PC-3 (cell line): ENCODE measurements at places on chromosomes 6 and 20.

DNA sequence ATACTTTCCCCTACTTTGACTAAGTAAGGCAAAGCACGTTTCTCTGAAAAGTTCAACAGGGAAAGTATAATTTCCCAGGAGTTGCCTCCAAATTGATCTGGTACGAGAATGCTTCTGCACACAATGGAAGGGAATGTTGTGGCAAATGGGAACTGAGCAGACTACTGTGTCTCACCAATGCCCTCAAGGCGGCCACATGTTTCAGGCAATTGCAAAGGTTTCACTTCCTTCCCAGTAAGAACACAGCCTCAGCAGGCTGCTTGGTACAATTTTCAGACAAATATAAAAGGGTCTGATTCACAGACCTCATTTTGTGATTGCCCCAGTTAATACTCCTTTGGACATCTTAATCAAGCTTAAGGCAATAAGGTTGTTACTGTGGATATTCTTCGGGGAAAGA lies 71.2 kb downstream of the KIAA0319 start:
- no peaks in the 10 kb centered on the region for H3K4me1 ChIP-seq
- no peaks in the 10 kb centered on the region for H3K27me3 ChIP-seq
- H3K36me3 ChIP-seq = no peaks in the 10 kb centered on the region
- H3K4me3 ChIP-seq = no peak overlapping the region

DNA sequence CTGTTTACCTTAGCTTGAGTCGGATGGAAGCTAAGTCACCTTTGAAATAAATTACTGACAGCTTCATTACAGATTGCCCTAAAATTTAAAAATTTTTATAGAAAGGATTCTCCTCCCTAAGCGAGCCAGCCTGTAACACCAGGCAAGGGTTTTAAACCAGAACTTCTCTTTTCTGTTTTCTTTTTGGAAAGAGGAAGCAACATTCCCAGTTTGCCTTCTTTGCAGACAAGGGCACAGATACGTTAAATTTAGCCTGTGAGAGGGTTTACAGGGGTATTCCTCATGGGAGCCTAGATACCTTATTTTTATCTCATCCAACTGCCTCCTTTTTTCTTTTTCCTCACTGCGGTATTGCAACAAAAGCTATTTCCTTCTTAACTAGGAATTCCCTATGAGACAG lies 45.0 kb downstream of the GNAS start:
- peaks cover 46% of the 10 kb centered on the region for H3K36me3 ChIP-seq
- no peak for DNase-seq
- H3K27me3 ChIP-seq = no peaks in the 10 kb centered on the region
- H3K4me3 ChIP-seq = no peak overlapping the region

- DNase-seq = no peak
- no peaks in the 10 kb centered on the region for H3K27me3 ChIP-seq
- peaks cover 7% of the 10 kb centered on the region; the same call in 1 of the 2 replicates for H3K4me1 ChIP-seq
- H3K4me3 ChIP-seq = no peak overlapping the region
These were observed 229.5 kb upstream of the RNF24 start for GRCh38 chr20:4244700-4245485.

GRCh38 chr20:32449057-32449889 lies 91.1 kb downstream of the ASXL1 start:
- no peak overlapping the region for H3K4me3 ChIP-seq
- no peak overlapping the region for H3K27ac ChIP-seq
- no peaks in the 10 kb centered on the region for H3K4me1 ChIP-seq
- H3K27me3 ChIP-seq = no peaks in the 10 kb centered on the region
- no peak for DNase-seq
- no peaks in the 10 kb centered on the region for H3K36me3 ChIP-seq

- no peaks in the 10 kb centered on the region for H3K36me3 ChIP-seq
- no peaks in the 10 kb centered on the region for H3K27me3 ChIP-seq
- peaks cover 9% of the 10 kb centered on the region for H3K4me1 ChIP-seq
- no peak overlapping the region for H3K4me3 ChIP-seq
- no peak for DNase-seq
These were observed 71.5 kb downstream of the FILIP1 start for GRCh38 chr6:75422024-75422639.

- H3K4me3 ChIP-seq = no peak overlapping the region
- H3K36me3 ChIP-seq = no peaks in the 10 kb centered on the region
- no peak for DNase-seq
- no peak overlapping the region for H3K27ac ChIP-seq
These were observed 41.8 kb downstream of the OR2B2 start for GRCh38 chr6:27870291-27870870.

DNA sequence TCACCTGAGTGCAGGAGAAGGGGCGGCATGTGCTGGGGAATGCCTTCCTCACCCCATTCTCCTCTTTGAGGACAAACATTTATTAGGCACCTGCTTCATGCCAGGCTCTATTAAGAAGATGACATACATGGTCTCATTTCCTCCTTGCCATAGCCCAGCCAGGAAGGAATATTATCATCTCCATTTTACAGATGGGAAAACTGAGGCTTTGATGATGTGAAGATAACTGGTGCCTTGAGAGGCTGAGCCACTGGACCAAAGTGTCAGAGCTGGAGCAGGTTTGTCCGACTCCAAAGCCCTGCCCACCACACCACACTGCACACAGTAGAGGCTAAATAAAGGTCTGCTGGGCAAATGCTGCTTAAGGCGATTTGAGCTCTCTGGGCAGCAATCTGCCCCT lies 37.2 kb downstream of the FAM110A start:
- no peak overlapping the region for H3K27ac ChIP-seq
- peaks cover 11% of the 10 kb centered on the region for H3K27me3 ChIP-seq
- no peak for DNase-seq
- H3K4me1 ChIP-seq = no peaks in the 10 kb centered on the region
- no peaks in the 10 kb centered on the region for H3K36me3 ChIP-seq

DNA sequence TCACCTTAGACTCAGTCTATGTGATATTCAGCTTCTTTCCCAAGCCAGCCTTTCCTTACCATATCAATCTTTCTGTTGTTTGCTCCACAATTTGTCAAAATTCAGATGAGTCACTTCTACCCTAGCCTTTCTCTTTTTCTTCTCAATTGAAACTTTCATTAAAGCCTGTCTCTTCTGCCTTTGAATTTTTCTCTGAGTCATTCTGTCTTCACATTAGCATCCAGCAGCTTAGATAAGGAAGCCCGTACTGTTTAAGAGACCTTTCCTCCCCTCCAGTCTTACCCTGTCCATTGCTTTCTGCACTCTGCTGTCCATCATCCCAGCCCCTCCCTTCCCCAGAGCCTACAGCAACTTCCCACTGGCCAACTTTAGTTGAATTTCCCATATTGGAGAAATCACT lies 34.9 kb upstream of the RALGAPA2 start:
- H3K36me3 ChIP-seq = no peaks in the 10 kb centered on the region
- H3K27me3 ChIP-seq = peaks cover 74% of the 10 kb centered on the region
- DNase-seq = no peak
- no peak overlapping the region for H3K4me3 ChIP-seq

- H3K27me3 ChIP-seq = no peaks in the 10 kb centered on the region
- DNase-seq = no peak
- no peak overlapping the region for H3K4me3 ChIP-seq
- H3K36me3 ChIP-seq = no peaks in the 10 kb centered on the region
- peaks cover 9% of the 10 kb centered on the region for H3K4me1 ChIP-seq
These were observed 63.5 kb downstream of the EFHC1 start for GRCh38 chr6:52483671-52484003.

GRCh38 chr6:117329926-117330325 lies 64.6 kb downstream of the VGLL2 start:
- H3K4me1 ChIP-seq = no peaks in the 10 kb centered on the region; the same call in 1 of the 2 replicates
- H3K27ac ChIP-seq = no peak overlapping the region
- H3K27me3 ChIP-seq = no peaks in the 10 kb centered on the region

- H3K27me3 ChIP-seq = no peaks in the 10 kb centered on the region
- H3K27ac ChIP-seq = no peak overlapping the region
- no peaks in the 10 kb centered on the region for H3K36me3 ChIP-seq
- no peak overlapping the region for H3K4me3 ChIP-seq
- no peak for DNase-seq
These were observed 21.8 kb downstream of the LCA5 start for GRCh38 chr6:79515436-79515835.

GRCh38 chr6:93886416-93886815 lies 467.1 kb upstream of the EPHA7 start:
- no peak overlapping the region for H3K27ac ChIP-seq
- no peak overlapping the region for H3K4me3 ChIP-seq
- no peaks in the 10 kb centered on the region for H3K36me3 ChIP-seq
- no peak for DNase-seq

GRCh38 chr6:144134176-144134575 lies 16.1 kb upstream of the STX11 start:
- no peak for DNase-seq
- H3K27me3 ChIP-seq = no peaks in the 10 kb centered on the region
- no peak overlapping the region for H3K27ac ChIP-seq
- H3K4me3 ChIP-seq = no peak overlapping the region

DNA sequence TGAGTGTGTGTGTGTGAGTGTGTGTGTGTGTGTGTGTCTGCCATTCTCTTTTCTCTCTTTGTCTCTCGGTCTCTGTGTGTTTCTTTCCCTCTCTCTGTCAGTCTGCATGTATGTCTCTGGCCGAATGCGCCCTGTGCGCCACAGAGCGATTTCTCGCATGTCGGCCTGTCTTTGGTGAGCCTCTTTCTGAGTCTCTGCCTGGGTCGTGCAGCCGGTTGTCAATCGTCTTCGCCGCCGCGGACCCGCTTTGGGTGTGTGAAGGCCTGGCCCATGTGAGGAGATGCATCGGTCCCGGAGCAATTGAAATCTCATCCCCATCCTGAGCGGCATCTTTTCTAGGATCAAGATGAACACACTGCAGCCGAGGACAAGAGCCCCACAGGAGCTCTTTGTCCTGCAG lies 1567.2 kb upstream of the DEFB115 start:
- no peak overlapping the region for H3K27ac ChIP-seq
- no peaks in the 10 kb centered on the region for H3K27me3 ChIP-seq
- H3K4me1 ChIP-seq = no peaks in the 10 kb centered on the region
- no peaks in the 10 kb centered on the region for H3K36me3 ChIP-seq

DNA sequence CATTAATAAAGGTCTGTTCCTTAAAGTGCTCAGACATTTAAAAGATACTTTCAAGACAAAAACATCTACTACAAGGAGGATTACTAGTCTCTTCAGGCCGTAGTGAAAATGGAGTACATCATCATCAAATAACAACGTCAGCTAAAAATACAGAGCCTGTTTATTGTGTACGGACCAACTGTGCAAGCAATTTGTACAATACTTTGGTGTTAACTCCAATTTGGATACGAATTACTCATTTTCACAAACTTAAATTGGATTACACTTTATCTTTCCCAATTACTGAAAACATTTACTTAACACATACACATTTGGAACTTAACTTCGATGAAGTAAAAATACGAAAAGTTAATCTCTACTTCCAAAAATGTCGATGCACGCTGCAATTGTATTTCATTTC lies 802 bp downstream of the CYP39A1 start:
- H3K36me3 ChIP-seq = no peaks in the 10 kb centered on the region
- peak; percentile 30 for DNase-seq
- peak overlapping the region; percentile 91 for H3K4me3 ChIP-seq

DNA sequence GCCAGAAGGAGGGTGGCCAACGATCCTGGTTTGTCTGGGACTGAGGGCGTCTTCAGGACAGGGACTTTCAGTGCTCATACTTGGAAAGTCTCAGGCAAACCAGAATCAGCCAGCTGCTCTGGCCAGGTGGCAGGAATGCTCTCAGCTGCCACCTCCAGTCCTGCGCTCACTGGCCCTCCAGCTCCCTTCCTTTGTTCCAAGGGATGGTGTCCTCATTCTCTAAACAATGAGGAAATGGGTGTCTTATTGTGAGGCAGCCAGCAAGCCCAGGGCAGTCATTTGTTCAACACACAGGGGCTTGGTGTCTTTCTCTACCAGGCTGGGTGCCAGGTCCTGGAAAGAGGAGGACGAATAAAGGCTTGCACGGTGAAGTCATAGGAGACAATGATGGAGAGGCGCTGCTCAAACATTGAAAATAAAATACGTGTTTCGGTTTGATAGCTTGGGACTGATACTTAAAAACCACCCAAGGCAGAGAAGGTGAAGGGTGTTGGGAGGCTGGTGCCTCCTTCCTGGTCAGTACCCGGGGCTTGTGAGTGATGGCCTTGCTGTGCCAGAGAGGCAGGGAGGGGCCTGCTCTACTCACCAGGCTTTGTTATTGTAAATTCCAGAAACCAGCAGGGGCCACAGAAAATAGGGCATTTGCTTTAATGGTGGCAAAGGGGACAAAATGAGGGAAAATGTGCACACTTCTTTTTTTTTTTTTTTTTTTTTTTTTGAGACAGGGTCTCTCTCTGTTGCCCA lies 11.3 kb upstream of the TMEM181 start:
- H3K4me1 ChIP-seq = no peaks in the 10 kb centered on the region
- no peak for DNase-seq
- no peaks in the 10 kb centered on the region for H3K27me3 ChIP-seq
- no peaks in the 10 kb centered on the region for H3K36me3 ChIP-seq

DNA sequence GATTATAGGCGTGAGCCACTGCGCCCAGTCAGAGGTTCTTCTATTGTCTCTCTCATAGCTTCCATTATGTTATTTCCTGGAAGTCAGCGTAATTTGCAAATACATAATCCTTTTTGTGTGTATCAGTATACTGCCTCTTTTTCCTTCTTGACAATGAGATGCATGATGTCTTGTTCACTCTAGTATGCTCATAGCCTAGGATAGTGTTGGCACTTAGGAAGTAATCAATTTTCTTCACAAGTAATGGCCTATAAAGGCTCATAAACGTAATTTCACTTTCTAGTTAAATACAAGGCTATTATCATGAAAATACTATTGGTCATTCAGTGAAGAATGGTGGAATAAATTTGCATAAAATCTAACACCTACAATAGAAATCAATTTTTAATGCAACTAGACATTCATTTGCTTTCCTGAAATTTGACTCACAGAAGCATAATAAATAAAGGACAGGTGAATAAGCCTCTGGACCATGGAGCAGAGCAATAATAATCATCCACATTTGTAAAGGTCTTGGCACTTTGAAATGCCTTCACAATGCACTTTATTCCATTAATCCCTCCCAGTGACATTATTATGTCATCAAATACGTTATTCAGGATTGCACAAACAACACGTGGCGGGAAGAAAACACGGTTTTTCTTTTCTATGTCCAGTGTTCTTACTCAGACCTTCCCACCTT lies 366.9 kb upstream of the BTBD3 start:
- DNase-seq = no peak
- no peaks in the 10 kb centered on the region for H3K27me3 ChIP-seq
- no peak overlapping the region for H3K4me3 ChIP-seq
- no peaks in the 10 kb centered on the region for H3K4me1 ChIP-seq
- no peak overlapping the region for H3K27ac ChIP-seq
- no peaks in the 10 kb centered on the region for H3K36me3 ChIP-seq

DNA sequence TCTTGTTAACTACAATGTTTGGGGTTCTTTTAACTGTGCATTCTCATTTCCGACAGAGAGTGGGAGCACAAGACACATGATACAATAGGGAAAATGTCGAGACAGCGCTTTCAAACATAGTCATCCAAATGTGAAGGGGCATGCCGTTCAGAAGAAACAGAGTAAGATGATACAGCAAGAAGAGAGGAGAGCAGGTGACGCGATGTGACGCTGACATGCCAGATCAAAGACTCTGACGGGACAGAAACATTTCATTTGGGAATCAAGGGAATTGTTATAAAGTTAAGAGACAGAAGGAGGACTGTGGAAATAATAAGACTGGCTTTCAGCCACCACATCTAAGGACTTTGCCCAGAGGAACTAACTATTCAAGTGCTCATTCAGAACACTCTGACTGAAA lies 117.4 kb downstream of the FAXC start:
- H3K27ac ChIP-seq = no peak overlapping the region
- H3K36me3 ChIP-seq = no peaks in the 10 kb centered on the region
- H3K27me3 ChIP-seq = peaks cover 66% of the 10 kb centered on the region
- no peak overlapping the region for H3K4me3 ChIP-seq

GRCh38 chr6:135117413-135117968 lies 62.9 kb upstream of the HBS1L start:
- no peaks in the 10 kb centered on the region for H3K36me3 ChIP-seq
- no peak for DNase-seq
- H3K27me3 ChIP-seq = peaks cover 15% of the 10 kb centered on the region; the same call in 1 of the 2 replicates
- no peaks in the 10 kb centered on the region for H3K4me1 ChIP-seq
- H3K4me3 ChIP-seq = no peak overlapping the region
